Upper lobe of left lung (tissue), 6 donors: ENCODE measurements at places on chromosomes 11 and 22. TPM values are rescaled to one million over a fixed set of nuclear protein-coding genes. Genes with fewer than 3 reads are reported as not detected.

DNA sequence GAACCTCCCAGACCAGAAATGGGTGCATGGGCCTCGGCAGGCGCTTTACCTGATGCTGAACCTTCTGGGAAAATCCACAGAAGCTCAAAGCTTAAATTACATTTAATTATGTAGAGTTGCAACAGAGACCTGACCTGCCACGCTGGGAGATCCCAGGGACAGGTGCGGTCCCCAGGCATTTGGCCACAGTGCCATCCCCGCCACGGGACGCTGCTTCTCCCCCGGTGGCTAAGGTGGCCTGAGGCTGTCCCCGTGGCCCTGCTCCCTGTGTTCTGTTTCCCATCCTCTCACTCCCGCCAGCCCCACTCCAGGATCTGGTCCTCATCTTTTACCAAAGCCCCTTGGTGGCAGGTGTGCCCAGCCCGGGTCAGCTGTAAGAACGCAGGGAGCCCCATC is 39.6 kb downstream of the GRAMD4 start:
- DNase-seq, result no peak

DNA sequence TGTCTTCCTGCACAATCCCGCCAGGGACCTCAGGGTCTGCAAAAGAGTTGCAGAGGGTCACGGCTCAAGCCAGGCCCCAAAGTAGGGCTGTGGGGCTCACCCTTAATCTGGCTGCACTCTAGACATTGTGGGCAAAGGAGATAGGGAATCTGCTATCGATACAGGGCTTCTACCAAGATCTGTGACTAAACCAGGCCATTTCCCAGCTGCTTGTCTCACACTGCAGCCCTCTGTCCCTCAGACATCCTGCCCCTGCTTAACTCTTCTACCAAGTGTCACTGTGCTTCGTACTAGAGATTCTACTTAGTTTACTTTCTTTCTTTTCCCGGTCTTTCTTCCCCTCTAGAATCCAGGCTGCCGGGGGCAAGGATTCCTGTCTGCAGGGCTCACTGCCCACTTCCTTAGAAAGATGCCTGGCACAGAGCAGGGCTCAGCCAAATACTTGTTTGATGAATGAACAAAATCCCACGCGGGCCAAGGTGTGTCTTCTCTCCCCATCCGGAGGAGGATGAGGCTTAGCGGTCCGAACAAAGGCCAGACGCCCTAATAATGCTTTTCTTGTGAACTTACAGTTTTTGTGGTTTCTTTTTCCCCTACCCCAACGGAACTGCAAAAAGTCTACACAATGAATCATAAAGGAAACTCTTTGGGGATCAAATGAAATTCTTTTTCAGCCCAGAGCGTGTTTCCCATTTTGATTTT is 61.3 kb upstream of the ANO1 start:
- no peak for DNase-seq

DNA sequence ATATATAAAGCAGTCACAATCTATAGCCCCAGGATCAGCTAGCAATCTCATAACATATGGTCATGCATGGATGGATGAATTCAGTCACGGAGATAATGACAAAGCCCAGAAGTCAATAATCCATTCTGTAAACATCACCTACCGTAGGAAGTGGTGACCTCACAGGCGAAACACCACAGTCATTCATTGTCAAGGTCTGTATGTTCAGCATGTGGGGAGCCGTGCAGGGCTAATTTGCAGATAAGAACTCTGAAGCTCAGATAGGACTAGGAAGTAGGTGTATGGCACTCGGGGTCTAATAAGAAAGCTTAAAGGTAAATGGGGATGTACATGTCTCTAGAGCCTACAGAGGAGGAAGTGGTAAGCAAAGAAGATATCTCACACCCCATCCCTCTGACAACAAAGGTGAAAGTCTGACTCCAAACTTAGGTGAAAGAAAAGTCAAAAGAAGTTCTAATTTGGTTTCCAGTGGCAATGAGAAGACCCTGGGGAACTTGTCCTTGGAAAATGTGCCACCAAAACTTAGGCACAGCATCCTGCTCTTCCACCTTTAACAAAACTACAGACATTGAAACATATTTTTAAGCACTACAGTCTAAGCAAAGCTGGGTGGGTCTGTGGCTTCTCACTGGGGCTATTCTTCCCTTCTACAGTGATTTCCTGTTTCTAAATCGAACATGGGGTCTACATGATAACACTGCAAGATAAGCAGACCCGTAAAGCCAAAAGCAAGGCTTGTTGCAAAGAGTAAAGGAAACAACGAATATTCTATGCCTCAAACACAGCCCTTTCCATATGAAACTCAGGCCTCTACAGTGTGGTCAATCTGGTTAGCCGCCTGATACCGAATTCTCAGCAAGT is 5.2 kb downstream of the CRTAM start:
- DNase-seq, result no peak

MS4A1 gene
- total RNA-seq, result 1.5 TPM

DNA sequence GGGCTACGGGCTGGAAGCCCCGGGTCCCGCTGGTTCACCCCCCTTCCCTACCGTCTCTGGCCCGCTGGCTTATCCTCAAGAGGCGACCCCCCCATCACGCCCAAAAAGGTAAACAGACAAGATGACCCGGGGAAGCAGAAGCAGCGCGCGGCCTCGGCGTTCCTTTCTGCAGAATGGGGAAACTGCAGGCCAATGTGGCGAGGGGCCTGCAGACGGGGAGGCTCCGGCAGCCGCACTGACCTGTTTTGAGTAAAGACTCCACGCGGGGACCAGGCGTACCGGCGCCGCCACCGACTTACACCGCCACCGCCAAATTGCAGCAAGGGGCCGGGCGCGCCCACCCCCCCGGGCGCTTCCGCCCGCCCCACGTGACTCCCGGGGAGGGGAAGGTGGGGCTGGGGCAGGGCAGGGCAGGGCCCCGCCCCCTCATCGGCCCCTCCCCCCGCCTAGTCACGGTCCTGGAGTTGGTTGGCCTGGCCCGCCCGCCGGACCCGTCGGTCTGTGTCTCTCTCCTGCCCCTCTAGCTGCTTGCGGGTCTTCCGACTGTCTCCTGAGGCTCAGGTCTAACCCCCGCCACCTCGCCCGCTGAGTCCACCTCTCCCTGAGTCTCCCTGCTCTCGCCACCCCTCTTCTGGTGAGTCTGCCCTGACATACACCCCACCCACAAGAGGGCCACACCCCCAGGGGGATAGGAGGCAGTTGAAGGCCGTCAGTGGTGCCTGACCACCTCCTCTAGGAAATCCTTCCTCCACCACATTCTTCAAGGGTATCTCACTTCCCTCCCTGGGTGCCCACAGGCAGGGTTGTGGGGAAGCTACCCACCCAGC is at the start of gene ARAP1:
Gene ARAP1, minus strand, starts transcription at position 321 of the 827 bp plus-strand sequence. CDS start 25,280 bp downstream, outside the sequence.
- DNase-seq, result peak; percentile 81

MRGPRX4 gene
- not detected for total RNA-seq

DGAT2 gene
- 17.3 TPM for total RNA-seq

BBOX1 gene
- not detected for total RNA-seq

DNA sequence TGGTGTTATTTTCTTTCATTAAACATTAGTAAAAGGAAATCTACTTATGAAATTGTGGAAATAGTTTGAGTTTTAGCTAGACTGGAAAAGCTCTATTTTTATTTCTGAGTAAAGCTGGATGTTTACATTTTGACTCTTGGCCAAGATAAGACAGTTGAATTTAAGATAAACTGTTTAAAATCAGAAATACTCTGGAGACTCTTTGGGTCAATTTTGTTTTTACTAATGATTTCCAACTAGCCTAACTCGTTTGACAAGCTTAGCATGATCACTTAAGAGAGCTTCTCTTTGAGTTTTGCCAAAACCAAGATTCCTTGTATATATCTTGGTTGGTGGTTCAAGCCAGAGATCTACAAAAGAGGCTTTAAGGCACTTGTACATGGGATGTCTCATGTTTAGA is 724.8 kb upstream of the LUZP2 start:
- DNase-seq, result no peak

DNA sequence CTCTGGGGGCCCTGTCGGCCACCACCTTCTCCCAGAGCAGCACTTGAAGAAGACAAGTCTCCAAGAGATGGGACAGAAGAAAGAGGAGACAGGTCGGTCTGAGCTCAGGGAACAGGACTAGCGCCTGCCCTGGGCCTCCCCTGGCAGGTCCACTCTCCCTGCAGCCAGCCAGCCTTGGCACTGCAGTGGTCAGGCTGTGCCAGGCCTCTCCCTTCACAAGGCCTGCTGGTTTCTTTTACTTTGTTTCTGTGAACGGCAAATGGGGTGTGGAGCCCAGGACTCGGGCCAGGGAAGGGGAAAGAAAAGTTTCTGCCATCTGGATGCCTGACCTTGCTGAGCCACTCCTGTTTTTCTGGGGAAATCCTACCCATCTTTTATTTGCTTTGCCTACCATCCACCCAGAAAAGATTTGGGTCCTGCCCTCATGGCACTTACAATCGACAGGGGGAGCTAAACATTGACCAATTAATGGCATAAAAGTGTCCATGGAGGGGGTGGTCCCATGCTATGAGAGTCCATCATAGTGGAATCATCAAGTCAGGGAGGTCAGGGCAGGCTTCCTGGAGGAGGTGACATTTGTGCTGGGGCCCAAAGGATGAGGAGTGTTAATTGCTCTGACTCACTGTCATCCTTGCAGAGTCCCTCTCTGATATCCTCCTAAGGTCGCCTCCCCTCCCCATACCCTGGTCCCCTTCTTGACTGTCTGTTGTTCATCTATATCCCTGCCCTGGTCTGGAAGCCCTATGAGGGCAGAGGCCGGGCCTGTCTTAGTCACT is 65.2 kb downstream of the NFAM1 start:
- DNase-seq, result no peak

DNA sequence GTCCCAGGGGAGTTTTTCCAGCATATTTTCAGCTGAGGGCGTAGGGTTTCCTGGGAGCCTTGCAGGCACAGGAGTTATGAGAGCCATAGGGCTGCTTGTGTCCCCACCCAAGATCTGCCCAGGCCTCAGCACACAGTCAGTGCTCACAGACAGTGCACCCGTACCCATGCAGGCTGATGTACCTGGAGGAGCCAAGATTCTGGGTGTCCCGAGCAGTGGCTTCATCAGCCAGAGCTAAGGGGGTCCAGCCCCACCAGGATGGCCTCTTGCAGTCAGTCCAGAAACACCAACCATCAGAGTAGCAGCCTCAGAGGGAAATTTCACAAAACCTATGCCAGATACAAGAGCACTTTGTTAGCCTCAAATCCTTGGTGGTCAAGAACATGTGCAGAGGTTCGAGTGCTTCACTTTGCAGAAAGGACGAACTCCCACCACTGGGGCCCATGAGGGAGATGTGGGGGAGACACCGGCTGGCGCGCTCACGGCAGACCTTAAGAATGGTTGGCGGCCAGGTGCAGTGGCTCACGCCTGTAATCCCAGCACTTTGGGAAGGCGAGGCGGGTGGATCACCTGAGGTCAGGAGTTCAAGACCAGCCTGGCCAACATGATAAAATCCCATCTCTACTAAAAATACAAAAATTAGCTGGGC is 43.8 kb upstream of the RTL6 start:
- no peak for DNase-seq

DNA sequence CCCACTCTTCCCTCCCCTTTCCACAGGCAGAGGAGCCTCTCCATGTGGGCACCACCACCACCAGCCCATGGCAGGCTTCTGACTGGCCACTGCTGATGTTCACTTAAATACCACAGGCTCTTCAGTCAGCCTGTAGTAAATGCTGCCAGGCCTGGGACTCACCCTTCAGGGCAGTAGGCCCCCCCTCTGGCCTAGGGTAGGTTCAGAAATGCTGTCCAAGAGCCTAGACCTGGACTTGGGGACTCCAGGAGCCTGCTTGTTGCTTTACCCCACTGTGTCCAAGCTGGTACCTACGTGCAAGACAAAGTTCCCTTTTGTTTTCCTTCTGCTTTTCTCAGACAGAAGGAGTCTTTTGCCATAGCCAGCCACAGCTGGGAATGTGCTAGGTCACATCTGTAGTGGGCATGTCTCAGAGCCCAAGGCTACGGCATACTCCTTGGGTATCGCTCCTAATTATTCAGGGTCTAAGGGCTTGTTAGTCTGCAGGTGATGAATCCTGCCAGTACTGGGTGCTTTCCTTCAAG is 38.6 kb downstream of the TMEM135 start:
- no peak for DNase-seq

DNA sequence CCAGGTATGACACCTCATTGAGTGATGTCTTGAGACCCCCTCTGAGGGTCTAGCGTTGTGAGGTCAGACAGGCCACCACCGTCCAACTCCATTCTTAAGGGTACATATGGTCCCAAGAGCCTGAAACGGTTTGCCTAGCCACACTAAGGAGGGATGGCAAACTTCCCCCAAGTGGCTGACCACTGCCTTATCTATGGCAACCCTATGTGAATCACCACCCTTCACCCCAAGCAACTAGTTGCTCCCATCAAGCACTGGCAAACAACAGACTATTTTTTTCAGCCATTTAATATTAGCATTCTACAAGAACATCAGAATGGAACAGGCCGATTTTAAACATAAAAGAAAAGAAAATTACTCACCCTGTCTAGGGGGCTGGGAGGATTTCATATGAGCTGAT is 22.8 kb downstream of the THOC5 start:
- no peak for DNase-seq

DNA sequence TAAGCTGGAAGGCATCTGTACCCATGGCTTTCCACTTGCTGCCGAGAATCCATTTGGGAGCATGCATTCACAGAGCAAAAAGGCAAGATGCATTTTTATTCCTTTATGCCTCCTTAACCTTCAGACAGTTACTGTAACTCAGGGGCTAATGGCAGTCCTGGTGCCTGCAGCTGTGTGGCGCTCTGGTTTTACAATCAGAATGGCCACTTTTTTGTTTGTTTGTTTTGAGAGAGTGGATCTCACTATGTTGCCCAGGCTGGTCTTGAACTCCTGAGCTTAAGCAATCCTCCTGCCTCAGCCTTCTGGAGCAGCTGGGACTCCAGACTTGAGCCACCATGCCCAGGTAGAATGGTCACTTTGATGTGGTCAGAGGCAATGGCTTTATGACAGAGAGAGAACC is 101.8 kb downstream of the NAV2 start:
- no peak for DNase-seq

DNA sequence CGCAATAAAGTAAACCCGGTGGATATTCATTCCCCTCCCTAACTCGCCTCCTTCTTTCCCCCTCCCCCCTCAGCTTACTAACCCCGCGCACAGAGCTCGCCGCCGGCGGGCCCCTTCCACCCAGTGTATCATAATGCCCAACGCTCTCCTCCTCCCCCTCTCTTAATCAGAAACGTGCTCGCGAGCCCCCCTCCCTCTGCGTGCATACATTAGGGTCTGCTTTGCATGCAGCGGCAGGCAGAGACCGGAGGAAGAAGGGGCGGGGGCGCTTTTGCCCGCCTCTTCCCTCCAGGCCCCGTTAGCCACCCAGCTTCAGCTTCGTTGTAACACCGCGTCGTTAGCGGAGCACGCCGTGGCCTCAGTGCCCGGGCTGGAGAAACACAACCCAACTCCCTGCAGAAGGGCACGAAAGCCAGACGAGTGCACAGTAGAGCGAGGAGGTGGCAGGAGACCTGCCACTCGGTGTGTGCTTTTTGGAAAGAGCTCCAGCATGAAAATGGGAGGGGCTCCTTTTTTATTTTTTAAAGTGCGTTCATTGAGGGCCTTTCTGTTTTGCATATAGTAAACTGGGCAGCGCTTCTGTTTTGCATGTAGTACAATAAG is 901 bp upstream of the KMT2A start:
- DNase-seq, result peak; percentile 83

GRCh38 chr11:61682906-61683675 is 2.9 kb downstream of the DAGLA start:
- no peak for DNase-seq

GRCh38 chr11:84588131-84588829 is 1038.9 kb downstream of the DLG2 start:
- no peak for DNase-seq

GRCh38 chr11:104841185-104841584 is 57.1 kb downstream of the CASP12 start:
- no peak for DNase-seq
